ENCODE measurements at places on chromosomes 6 and 20.

- DNase-seq: no peak
Observed at GRCh38 chr6:158959552-158959951, 40.5 kb downstream of the RSPH3 start.

DNA sequence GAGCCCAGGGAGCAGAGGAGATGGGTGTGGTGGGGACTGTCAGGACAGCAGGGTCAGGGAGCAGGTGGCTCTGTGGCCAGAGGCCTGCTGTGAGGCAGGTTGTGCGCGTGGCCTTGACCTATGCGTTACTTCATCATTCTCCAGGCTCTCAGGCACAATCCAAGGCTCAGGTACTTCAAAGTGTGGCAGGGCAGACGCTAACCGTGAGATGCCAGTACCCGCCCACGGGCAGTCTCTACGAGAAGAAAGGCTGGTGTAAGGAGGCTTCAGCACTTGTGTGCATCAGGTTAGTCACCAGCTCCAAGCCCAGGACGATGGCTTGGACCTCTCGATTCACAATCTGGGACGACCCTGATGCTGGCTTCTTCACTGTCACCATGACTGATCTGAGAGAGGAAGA is 535 bp downstream of the NCR2 start:
- no peak for DNase-seq

DNA sequence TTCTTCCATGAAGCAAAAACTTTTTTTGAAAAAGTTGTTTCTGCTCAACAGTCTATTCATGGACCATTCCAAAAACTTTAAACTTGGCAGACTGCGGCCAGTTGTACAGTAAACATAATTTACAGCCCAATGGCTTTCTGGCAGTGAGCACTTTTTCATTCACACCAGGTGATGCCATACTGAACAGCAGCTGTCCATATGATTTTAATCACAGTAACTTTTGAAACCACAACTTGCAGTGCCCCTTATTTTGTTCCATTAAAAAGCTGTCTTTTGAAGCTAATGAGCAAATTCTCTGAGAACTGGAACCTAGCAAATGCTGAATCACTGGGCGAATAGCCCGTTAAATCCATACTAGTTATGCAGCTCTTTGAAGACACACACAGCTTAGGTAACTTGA is 576.6 kb downstream of the PTPRT start:
- DNase-seq: no peak

GRCh38 chr6:24778121-24778520 is 3.4 kb downstream of the GMNN start:
- peak; percentile 10 for DNase-seq

- no peak for DNase-seq
Observed at GRCh38 chr6:9428421-9429172, 986.3 kb downstream of the TFAP2A start.

GRCh38 chr6:132466952-132467351 is 46.0 kb downstream of the STX7 start:
- DNase-seq: no peak

DNA sequence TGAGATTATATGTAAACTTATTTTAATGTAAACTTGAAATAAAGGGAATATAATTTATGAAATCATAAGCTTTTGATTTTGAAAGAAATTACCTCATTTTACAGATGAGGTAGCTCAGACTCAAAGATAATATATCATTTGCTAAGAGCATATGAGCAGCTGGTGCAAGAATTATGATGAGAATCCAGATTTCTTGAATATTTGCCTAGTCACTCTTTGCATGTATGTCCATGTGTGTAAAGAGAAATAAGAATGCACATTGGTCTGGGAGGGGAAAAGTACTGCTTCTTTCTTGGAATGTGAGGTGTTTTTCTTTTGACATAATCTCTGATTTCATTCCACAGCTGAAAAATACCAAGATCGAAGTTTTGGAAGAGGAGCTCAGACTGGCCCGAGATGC is 11.1 kb upstream of the SNRNP48 start:
- no peak for DNase-seq

DNA sequence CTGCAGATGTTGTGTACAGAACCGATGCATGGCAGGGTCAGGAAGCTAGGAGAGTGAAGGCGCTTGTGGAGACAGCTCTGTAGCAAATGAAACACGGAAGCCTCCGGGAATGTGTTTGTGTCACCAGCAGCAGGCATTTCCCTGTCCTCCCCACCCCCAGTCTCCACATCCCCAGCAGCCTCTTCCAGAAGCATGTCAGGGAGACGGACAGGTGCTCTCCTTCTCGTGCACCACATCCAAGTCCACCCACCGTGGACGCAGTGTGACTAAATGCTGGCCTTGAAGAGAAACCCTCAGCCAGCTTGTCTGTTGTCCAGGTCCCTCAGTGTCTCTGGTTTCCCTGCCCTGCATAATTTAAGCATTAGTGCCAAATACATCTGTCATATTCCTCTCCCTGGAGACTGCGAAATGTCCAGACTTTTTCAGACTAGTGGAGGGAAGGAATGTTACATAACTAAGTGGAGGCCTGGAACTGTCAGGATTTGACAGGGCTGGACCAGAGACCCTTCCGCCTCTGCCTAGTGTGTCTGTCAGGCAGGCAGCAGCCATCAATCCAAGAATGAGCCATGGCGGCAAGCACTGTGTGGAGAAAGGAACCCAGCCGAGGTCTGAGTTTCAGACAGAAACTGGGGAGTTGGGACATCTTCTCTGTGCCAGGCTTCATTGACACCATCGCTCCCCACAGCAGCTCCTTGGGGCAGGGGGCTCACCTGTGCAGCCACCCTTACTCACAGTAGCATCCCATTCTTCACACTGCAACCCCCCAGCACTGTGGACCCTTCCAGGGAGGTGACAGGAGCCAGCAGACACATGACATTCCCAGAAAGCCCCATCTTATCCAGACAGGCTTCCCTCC is 26.6 kb upstream of the PI16 start:
- DNase-seq: no peak

DNA sequence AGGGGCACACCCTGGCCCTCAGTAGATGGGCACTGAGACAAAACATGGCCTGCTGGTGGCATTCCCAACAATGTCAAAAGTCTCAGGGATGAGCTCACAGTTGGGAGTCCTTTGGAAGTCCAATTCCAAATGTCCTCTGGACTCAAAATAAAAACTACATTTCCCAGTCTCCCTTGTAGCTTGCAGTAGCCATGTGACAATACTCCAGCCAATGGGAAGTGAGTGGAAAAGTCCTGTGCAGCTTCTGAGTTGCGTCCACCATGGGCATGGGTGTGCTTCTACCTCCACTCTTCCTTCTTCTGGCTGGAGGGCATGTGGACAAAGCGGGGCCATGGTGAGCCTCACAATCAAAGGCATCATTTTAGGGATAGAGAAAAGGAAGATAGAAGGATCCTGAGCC is 5.8 kb upstream of the ADAM33 start:
- DNase-seq: peak; percentile 48

- no peak for DNase-seq
Observed at GRCh38 chr20:4951299-4951698, 50.0 kb downstream of the SLC23A2 start.

GRCh38 chr6:40251637-40252300 is 317.5 kb upstream of the MOCS1 start:
- no peak for DNase-seq

DNA sequence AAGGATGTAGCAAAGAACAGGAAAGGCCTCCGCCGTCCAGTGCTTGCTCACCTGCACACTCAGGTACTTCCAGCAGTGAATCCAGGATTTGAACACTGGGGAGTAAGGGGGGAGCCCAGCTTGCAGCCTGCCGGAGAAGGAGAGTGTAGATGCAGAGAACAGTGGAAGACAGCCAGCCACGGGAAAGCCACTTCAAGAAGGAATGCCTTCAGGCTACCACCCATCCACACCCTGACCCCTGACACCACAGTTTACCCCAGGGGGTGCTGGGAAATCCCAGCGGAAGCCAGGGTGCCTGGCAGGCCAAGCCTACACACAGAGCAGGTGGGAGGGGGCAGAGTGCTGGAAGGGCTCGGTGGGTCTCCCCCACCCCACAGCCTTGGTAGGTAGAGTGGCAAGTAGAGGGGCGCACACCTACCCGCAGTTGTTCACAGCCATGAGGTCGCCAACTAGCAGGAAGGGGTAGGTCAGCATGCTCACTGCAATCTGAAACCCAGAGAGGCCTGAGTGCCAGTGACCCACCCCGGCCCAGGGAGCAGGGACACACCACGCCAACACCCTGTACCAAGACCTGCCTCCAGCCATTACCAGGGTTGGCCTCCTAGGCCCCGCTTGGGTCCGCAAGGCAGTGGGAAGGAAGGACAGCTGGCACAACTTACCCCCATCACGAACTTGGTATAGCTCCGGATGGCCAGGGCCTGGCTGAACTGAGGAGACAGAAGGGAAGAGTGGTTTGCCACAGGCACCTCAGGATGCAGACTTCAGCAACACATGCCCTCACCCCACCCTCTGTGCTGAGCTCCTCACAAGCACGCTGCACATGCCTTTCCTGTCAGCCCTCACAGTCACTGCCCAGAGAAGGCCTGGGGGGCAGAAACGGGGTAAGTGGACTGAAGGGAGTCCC is 15.7 kb downstream of the PI16 start:
- DNase-seq: no peak

GRCh38 chr20:58713801-58714339 is 21.3 kb downstream of the NPEPL1 start:
- DNase-seq: no peak

GRCh38 chr6:4671587-4672115 is 104.6 kb upstream of the CDYL start:
- no peak for DNase-seq

GRCh38 chr6:38161331-38161730 is 341.8 kb downstream of the ZFAND3 start:
- DNase-seq: no peak

DNA sequence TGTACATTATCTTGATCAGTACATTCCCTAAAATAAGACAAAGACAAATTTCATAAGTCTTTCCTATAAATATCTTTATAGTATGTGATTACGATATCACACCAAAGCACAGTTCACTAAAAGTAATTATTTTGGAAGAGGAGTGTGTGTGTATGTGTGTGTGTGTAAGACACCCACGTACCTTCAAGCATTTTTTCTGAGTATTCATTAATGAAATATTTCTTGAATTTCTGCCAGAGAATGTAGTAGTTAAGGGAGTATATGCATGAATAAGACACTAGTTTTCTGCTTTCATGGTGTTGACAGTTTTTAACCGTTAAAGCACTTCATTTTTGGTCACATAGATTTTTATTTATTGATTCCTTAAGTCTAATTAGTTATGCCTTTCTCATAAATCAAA is 36.8 kb downstream of the MANEA start:
- DNase-seq: no peak

DNA sequence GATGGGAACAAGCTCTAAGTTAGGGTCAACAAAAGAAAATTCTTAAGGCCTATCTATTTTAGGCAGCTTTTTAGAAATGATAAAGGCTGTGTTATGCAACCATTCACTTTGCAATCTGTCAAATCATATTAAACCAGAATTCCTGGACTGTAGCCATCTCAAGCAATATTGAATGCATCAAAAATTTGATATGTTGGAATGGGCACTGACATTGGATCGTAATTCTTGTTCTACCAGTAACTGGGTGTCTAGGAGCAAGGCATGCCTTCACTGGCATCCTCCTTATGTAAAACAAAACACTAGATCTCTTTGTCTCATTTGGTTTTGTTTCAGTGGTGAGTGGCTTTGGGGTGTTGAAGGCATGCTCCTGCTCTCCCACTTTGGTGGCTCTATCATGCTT is 145.6 kb downstream of the JARID2 start:
- DNase-seq: no peak

DNA sequence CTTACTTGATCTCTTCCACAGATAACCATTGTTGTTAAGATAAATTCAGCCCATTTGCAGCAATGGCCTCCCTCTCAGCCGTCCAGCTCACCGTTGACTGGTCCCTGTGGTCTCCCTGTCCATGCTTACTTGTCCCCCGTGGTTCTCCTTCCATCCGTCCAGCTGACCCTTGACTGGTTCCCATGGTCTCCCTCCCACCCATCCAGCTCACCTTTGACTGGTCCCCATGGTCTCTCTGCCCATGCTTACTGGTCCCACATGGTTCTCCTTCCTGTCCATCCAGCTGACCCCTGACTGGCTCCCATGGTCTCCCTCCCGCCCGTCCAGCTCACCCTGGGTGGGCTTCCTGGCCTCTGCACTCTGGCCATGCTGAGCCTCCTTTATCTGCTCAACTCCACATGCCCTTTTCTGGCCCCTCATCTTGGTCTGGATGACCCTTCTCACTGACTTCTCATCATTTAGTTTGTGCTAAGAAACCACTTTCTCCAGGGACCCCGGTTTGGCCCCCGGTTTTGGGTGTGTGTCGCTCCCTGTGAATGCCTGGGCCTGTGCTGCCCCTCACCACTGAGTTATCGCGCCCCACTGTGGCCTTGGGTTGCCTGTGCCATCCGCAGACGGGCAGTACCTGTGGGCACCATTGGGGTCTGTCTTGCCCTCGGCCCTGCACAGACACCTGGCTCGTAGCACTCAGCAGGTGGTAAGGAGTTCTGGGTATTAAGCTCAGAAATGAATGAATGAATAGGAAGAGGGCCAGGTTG is 146.4 kb downstream of the ERMARD start:
- DNase-seq: no peak

DNA sequence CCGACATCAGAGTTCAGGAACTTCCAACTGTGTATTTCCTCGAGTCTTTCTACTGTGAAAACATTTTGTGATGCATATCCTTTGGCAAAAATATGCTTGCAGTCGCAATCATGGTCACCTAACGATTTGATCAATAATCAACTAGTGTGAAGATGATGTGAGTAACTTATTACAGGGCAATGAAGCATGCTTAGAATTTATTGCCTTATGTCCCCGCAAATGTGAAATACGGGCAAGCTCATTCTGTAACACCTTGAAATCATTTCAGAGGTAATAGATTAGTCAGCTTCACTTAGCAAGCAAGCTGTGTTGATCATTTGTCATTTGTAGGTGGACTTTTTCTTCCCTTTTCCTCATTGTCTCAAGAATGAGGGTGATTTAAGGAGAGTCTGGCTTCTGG is 67.9 kb upstream of the DOK5 start:
- DNase-seq: no peak

DNA sequence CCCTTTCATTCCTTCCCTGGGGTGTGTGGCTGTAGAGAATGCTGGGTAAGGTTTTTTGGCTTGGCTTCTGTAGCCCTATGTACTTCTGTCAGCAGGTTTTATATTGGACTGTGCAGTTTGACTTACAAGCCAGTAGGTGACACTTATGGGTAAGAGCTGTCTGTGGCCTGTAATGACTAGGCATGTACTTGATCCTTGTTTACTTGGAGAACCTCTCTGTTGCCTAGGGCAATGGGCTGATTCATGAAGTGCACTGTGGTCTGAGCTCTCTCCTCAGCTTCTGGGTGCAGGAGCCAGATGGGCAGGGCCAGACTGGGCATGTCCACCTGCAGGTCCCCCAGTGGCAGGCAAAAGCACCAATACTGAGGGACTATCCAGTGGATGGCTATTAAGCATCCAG is 544.6 kb downstream of the ADGRB3 start:
- no peak for DNase-seq

GRCh38 chr6:13528232-13528631 is 40.8 kb upstream of the GFOD1 start:
- no peak for DNase-seq

GRCh38 chr6:14280006-14280510 is 162.5 kb downstream of the CD83 start:
- no peak for DNase-seq
